ENCODE measurements at places on chromosomes 4 and X. TPM values are rescaled to one million over a fixed set of nuclear protein-coding genes. Genes with fewer than 3 reads are reported as not detected.

Gene SPANXN3
- total RNA-seq, result not detected

DNA sequence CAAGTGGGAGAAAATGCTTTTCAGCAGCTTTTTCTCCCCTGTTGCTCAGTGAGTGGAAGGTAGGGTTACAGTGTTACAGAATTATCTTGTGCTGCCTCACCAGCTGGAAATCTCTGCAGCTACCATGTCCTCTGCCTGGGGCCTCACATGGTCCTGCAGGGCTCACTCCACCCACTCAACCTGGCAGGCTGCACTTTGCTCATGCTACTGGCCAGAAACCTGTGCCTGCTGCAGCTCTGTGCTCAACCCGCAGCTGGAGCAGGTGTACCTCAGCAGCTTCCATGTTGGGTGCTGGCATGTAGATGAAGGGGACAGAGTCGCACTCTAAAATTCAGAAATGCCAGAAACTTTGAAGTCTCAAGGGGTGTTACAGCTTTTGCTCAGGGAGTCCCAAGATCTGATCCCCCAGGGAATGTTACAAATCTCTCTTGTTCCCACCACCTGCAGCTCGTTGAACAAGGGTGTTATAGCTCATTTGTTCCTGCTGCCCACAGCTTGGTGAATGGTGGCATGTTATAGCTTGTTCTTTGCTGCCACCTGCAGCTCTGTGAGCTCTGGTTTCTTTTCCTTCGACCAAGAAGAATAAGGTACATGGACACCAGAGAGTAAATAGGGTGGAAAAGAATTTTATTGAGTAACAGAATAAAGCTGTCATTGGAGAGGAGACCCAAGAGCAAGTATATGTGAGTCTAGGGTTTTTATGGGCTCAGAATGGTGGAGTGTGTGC lies 845.8 kb downstream of the TECRL start:
- no peak for DNase-seq

GRCh38 chrX:134418317-134419113 lies 41.5 kb upstream of the HPRT1 start:
- DNase-seq, result no peak

GRCh38 chr4:132317923-132318322 lies 831.2 kb upstream of the PCDH10 start:
- no peak for DNase-seq

Gene JCHAIN
- total RNA-seq, result 0.16 TPM

DNA sequence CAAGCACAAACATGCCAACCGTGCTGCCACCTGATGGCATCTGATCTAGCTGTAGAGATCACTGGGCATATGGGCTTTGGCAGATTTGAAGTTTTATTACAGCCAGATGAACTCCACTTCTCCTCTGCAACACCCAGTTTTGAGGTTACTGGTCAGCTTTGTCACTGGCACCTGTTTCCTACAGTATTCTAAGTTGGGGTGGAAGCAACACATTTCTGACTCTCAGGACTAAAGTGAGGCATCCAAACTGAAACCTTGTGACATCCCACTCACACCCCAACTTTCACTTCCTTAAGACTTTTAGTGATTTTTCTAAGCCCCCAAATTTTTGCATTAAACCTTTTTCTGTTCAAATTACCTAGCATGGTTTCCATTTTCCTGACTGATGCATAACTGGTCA lies 115.1 kb upstream of the PCDH18 start:
- DNase-seq, result no peak

DNA sequence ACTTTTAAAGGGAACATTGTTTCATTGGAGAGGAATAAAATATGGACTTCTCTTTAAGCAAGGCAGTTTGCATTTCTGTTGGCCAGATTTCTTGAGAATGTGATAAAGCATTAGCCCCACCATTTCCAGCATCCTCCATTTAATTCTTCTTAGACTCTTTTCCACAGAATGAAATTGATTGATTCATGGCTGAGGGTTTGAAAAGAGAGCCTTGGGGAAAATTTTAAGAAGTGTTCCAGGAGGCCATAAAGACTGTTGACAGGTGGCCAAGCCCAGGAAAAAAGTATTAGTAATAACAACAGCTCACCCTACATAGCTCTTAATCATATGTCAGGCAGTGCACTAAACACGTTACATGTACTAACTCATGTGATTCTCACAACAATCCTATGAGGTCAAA lies 53.4 kb downstream of the SHROOM3 start:
- no peak for DNase-seq

- DNase-seq, result no peak
Observed at GRCh38 chr4:154305616-154306015, 186.0 kb downstream of the DCHS2 start.

Gene SLC10A4
- total RNA-seq, result 10.1 TPM

GRCh38 chr4:88341227-88342192 lies 37.1 kb upstream of the HERC6 start:
- no peak for DNase-seq

- DNase-seq, result no peak
Observed at GRCh38 chr4:107862658-107863057, 37.9 kb downstream of the SGMS2 start.

- DNase-seq, result no peak
Observed at GRCh38 chr4:175065228-175065627, 147.1 kb downstream of the ADAM29 start.

- DNase-seq, result no peak
Observed at GRCh38 chr4:159455675-159456237, 352.9 kb downstream of the RAPGEF2 start.

Gene PNMA6E
- total RNA-seq, result not detected

- DNase-seq, result no peak
Observed at GRCh38 chr4:185090592-185090991, 52.5 kb upstream of the SLC25A4 start.

DNA sequence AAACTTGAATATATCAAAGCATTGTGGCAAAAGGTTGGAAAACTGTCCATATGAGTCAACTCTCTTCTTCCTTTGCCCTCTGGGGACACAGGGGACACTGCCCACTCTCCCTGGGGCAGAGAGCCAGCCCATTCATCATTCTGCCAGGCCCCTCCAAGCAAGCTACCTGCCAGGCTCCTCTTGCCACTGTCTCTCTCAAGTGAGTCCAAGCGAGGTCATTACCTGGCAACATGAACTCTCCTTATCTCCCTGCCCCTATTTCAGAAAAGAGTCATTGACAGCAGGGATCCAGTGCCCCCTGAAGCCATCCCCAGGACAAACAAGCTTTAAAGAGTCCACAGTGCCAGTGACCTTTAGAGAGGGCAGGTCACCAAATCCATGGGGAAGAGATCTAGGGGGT lies 312.7 kb upstream of the PPARGC1A start:
- no peak for DNase-seq

- no peak for DNase-seq
Observed at GRCh38 chr4:1975391-1975801, 33.4 kb downstream of the NELFA start.

GRCh38 chr4:169253113-169253671 lies 17.6 kb downstream of the SH3RF1 start:
- no peak for DNase-seq

Gene TMEM47
- 11.8 TPM for total RNA-seq

GRCh38 chrX:155997436-155997835 lies at the start of gene IL9R:
Gene IL9R, plus strand, starts transcription at chrX:155997696. Its CDS starts 64 bp downstream, at chrX:155997760.
- DNase-seq, result no peak

GRCh38 chr4:99647071-99647470 lies 10.6 kb downstream of the C4orf54 start:
- no peak for DNase-seq

Gene GAGE12J
- not detected for total RNA-seq

Gene TEX13D
- total RNA-seq, result not detected

DNA sequence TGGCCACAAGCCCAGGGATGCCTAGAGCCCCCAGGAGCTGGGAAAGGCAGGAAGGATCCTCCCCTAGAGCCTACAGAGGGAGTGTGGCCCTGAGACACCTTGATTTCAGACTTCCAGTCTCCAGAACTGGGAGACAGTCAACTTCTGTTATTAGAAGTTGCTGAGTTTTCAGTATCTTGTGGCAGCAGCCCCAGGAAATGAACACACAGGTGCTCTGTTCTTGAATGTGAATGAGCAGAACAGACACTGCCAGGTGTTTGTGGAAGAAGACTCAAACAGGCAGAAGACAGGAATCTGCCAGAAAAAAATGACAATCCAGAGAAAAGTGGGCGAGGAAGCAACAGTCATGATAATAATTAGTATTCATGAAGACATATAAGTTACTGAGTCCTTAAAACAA lies 64.5 kb upstream of the STS start:
- no peak for DNase-seq

- no peak for DNase-seq
Observed at GRCh38 chrX:150503898-150504219, 64.6 kb upstream of the MTM1 start.

DNA sequence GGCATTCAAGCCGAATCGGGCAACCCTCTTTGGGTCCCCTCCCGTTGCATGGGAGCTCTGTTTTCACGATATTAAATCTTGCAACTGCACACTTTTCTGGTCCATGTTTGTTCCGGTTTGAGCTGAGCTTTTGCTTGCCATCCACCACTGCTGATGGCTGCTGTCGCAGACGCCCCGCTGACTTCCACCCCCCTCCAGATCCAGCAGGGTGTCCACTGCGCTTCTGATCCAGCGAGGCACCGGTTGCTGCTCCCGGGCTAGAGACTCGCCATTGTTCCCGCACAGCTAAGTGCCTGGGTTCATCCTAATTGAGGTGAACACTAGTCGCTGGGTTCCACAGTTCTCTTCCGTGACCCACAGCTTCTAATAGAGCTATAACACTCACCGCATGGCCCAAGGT lies 13.3 kb downstream of the ACOX3 start:
- no peak for DNase-seq

- DNase-seq, result no peak
Observed at GRCh38 chr4:1569461-1570151, 114.5 kb downstream of the FAM53A start.

DNA sequence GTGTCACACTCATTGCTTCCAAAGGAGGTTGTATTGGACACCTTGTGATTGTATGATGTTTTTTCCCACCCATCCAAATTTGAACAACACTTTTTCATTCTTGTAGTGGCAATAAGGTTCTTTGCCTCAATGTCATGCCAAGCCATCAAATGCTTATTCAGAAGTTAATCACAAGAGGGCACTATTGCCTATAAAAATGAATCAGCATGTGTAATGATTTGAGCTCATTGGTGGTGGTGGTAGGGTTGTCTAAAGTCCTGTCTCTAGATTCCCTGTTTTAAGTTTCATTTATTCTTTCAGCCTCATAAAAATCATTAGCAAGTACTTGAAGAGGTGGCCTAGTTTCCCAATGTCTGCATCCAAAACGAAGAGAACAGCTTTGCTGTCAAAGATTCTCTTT lies 37.0 kb downstream of the IRS4 start:
- DNase-seq, result no peak

Gene EGFL6
- 11.3 TPM for total RNA-seq

Gene CNGA1
- total RNA-seq, result 4.7 TPM

DNA sequence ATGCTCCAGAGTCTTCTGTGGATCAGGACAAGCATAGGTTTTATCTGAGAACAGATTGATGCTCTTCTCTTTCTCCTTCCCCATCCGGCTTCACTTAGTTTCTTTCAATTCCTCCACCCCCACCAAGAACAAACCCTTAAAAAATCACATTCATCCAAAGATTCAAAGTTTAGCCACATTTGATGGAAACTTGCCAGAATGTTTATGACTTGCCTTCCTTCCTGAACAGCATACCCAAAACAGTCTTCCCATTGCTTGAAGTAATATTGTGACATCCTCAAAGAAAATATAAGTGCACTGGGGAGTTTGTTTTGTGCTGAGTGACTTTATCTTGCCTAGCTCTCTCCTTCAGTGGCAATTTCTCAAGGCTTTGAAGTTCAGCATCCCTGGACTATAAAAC lies 83.0 kb downstream of the MAGEB17 start:
- no peak for DNase-seq

Gene SH3BGRL
- 69.5 TPM for total RNA-seq

- no peak for DNase-seq
Observed at GRCh38 chr4:48669086-48669485, 111.0 kb downstream of the FRYL start.

- no peak for DNase-seq
Observed at GRCh38 chrX:84248226-84248625, 60.2 kb upstream of the RPS6KA6 start.

- DNase-seq, result no peak
Observed at GRCh38 chrX:67725471-67725870, 181.7 kb downstream of the AR start.

GRCh38 chr4:158857951-158858350 lies 89.1 kb downstream of the FNIP2 start:
- no peak for DNase-seq

DNA sequence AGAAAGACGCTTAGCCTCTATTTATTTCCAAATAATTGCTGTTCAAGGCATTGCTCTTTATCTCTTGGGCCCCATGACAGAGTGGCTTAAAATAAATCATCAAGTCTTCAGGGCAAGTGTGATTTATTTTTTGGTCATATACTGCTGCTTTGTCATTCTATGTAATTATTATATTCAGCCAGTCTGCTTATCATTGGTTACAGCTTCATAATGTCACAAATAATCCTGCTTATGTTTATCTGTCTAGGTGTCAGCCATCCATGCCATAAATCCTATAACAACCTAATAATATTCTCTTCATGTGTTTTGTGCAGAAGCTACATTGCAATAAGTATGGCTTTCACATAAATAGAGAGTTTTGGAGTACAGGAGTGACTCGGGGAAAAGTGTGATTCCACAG lies 41.0 kb downstream of the HHIP start:
- DNase-seq, result no peak

GRCh38 chrX:38558686-38559085 lies 2.7 kb upstream of the TSPAN7 start:
- no peak for DNase-seq

GRCh38 chrX:5802391-5802790 lies 426.3 kb downstream of the NLGN4X start:
- DNase-seq, result no peak

- no peak for DNase-seq
Observed at GRCh38 chr4:169934794-169935429, 91.3 kb downstream of the MFAP3L start.

- peak; percentile 40 for DNase-seq
Observed at GRCh38 chr4:169854090-169854489, 96.3 kb upstream of the HPF1 start.

Gene ADH1B
- total RNA-seq, result not detected

- DNase-seq, result no peak
Observed at GRCh38 chr4:145058256-145058655, 39.7 kb downstream of the ANAPC10 start.

- no peak for DNase-seq
Observed at GRCh38 chr4:132565542-132565941, 583.6 kb upstream of the PCDH10 start.

Measured in mesothelial cell of epicardium (in vitro differentiated cells).